GM12864 (cell line): ENCODE measurements at places on chromosomes 3 and 15.

GRCh38 chr3:183022936-183023516, 42.7 kb upstream of the DCUN1D1 start:
- DNase-seq, result no peak

DNA sequence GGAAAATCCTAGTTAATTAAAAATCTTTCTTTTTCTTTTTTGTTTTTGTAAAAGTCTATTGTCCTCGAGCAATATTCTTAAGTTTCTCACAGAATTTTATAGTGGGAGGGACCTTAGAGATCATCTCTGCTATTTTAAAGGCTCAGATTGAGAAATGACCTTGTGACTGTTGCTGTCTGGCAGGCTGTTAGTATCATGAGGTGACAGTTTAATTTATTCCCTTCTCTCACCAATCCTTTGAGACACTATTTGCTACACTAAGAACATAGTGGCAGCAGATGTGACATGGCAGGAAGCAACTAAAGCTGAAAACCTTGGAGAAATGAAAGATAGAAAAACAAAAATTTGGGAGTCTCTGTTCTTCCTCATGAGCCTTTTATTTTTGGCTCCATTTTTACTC, 24.9 kb downstream of the APPL1 start:
- no peak for DNase-seq

DNA sequence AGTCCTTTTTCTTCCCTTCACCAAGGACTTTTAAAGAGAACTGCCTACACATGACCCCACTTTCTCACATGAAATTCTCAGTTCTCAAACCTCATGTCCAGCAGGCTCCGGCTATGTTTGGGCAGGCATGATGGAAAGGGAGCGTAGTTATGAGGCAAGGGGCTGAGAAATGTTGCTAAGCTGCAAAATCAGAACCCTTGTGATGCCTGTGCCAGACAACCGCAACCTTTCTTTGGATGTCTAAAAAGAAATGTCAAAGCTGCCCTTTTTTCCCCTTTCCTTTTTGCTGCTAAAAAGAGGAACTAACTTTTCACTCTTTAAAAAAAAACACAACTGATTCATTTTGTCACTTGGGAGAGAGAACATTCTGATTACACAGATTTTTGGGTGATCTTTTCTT, 19.2 kb downstream of the GNB4 start:
- no peak for DNase-seq

DNA sequence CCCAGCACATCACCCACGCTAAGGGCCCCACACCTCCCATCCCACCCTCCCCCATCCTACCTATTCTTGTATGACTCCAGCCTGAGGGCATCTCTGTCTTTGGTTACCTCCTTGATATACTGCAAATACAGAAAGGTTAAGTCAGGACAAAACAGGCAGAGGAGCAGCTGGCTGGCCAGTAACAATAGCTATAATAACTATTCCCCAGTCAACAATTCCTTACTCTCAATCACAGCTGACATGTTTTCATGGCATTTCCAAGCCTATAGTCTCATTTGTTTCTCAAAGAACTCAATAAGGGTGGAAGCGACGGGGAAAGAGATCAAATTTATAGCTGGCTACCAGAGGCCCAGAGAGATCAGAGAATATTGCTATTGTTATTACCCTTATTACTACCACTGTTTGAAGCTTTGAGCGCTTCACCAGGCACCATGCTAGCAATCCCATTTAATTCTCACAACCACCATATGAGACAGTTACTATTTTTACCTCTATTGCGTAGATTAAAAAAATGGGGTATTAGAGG, 93.0 kb upstream of the C2CD4B start:
- DNase-seq, result no peak

DNA sequence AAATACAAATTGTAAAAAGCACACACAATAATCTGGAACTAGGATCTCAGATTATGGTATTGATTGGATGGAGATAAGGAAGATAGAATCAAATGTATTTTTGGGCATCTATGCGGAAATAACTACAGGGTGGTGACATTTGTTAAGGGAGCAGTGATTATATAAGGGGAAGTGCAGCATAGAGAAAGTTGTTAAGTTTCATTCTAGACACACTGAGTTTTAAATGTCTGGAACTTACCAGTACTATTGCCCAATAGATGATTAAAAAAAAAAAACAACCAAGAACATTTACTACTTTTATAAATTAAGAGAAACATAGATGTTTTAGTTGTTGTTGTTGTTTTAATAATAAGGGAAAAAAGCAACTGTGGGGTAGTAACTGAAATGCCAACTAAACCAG, 32.1 kb upstream of the C3orf38 start:
- DNase-seq, result no peak

DNA sequence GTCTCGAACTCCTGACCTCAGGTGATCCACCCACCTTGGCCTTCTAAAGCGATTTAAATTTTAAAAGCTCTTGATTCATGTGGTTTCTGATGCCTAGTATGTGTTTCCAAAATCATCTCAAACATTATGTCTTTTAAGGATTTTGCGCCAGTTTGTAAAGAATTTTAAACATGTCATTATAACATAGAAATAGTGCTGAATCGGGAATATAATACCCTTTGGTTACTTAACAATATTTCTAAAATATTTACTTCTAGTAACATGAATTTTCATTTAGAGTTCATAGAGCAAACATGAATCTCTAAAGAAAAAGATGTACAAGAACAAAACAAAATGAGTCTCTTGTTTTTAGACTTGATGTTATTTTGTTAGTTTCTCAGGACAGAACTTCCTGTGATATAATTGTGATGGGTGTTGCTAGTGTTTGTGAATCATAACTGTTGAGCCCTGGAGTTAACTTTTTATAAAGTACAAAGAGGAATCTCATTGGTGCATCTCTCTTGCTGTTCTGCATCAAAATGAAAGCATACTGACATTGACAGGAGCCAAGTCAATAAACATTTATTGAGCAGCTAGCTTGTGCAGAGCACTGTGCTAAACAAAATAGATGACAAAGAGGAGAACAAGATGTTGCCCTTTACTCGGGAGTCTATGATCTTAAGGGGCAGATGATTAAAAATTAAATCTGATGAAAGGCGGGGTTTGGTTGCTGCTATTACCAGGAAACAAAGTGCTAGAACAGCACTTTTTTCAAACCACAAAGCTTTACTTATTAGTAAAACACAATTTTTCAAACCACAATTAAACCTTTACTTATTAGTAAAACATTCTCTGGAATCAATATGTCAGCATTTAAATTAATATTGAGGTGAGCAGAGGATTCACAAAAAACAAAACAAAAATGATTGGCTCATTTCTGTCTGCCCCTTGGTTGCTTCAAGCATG, 73.4 kb downstream of the MME start:
- no peak for DNase-seq

GRCh38 chr15:98755138-98755537, 106.8 kb downstream of the IGF1R start:
- no peak for DNase-seq

DNA sequence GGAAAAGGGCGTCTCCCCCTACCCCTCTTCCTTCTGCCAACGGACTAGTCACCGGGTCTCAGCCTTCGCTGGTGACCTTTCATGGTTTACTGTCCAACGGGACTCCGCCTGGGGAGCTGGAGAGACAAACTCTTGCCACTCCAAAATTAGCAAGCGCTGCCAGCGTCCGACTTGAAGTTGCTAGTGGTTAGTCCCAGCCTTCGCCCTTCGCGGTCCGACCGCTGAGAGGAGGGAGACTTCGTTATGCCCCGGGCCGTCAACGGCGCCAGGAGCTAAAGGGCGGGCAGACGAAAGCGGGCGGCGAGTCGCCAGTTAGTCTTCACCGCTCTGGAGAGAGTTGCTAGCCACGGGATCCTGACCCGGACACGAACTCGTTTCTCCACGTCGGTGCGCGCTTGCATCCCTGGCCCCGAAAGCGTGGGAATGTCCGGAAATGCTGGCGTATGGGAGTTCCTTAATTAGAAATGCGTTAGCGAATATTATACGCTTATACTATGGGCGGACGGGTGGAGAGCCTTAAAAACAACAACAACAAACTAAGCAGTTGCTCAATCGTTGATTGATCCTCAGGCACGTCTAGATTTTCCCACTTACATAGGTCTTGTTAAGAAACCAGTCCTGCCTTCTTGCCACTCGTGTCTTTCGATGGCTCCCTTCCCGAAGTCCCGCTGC, 716 bp downstream of the SMC4 start:
- no peak for DNase-seq

DNA sequence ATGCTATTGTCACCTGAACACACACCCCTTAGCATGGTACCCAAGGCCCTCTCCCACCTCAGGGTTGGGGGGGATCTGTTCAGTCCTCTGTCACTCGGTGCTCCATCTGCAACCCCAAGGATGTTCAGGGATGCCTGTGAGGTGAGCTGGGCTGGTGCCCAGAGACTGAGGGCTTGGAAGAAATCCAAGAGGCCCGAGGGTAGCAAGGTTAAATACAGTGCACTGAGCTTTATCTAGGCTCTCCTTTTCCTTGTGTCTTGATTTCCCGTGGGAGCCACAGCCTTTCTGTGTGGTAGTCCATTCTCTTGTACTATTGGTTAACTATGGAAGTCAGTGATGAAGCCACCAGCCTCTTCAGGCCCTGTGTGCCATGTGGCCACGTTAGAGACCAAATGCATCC, 18.7 kb upstream of the WNT5A start:
- DNase-seq, result no peak

GRCh38 chr3:118468801-118469200, 565.8 kb downstream of the IGSF11 start:
- DNase-seq, result no peak

DNA sequence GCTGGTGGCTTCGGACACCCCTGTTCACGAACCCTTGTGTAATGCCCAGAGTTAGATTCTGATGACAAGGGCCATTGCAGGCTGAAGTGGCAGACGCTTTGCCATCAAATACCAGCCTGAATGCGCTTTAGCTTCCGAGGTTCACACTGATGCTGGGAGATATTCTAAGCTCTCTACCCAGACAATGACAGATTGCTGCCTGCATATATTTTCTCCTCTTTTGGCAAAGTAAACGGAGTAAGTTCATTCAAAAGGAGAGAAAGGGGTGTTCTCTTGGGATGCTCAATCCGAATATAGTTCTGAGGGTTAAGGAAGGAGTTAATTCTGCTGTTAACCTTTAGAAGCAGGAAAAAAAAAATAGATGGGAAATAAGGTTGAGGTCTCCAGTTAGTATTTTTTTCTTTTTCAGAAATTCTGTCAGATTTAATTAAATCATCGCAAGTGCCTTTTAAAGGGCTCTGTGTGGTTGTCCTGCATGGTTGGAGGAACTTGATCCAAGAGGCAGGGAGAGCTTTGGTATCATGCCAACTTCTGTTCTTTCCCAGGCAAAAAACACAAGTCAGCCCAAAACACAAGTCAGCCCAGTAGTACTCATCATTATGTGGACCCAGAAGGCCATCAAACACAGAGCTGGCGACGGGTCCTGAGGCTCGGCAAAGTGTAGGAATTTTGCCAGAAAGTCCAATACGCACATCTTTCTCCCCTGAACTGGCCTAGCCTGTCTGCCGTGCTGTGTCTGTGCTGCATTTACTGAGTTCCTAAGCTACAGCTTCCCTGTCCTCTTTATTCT, 70.9 kb upstream of the ST8SIA2 start:
- no peak for DNase-seq

- peak; percentile 7 for DNase-seq
These were observed 37.9 kb downstream of the UBR1 start for GRCh38 chr15:43067717-43068461.

GRCh38 chr3:22216601-22217000, 465.6 kb upstream of the ZNF385D start:
- no peak for DNase-seq

DNA sequence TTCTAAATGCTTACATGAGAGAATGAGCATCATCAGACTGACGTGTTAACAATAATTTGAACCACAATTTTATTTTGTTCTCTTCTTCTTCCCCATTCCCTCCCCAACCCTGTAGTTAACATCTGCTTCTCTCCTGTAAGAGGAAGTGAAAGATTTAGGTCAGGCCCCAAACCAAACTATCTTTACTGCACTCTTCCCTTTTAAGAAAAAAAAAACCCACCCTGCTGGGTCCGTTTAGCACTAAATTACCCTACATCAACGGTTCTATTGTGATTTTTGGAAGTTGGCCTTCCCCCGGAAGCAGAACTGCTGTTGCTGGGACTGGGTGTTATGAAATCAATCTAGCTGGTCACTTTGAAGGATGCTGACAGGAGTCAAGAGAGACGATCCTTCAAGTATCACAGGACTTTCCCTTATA, 49.4 kb downstream of the NFKBIZ start:
- peak; percentile 74 for DNase-seq

- DNase-seq, result no peak
These were observed 5.5 kb downstream of the CHAC1 start for GRCh38 chr15:40958723-40959122.

- DNase-seq, result no peak
These were observed 15.8 kb downstream of the ARIH2 start for GRCh38 chr3:48934333-48934991.

DNA sequence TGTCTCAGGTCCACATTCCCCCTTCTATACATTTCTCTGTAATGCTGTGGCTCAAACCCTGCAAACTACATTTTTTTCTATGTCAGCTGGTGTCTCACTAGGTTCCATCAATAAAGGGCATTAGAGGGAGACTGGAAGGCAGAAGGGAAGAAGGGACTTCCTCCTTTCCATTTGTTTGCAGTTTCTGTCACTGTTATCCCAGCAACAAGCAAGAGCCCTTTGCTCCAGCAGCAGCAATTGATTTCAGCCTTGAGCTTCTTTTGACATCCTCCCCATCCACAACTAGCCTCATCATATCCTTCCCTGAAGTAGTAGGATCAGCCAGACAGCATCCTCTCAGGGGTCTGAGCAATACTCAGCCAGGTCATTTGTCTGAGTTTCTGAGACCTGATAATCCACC, 5.3 kb upstream of the NCK1 start:
- DNase-seq, result no peak

- no peak for DNase-seq
These were observed 14.5 kb downstream of the ARHGEF26 start for GRCh38 chr3:154135511-154136173.

DNA sequence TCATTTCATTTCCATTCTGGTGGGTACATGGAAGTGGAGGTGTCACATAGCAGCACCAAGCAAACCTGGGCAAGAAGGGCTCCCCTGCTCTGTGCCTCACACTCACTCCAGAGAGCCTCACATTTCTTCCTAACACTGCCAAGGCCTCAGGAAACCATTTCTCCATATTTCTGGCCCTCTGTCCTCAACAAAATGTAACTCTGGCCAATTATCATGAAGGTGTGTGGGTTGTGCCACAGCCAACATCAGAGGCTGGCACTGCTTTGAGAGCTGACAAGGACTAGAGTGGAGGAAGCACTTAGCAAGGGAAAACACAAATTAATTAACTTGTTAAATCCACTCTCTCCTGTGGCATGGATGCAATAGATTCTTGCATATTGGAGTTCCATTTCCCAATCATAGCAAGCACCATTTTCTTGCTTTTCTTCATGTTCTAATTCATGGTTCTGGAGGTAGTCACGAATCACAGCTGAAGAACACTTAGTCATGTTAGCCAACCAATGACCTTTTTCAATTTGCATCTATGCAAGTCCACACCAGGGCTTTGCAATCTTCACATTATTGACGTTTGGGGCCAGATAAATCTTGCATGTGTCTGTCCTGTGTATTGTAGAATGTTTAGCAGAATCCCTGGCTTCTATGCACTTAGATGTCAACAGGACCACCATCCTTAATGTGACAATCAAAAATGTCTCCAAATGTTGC, 241.1 kb downstream of the PLCL2 start:
- DNase-seq, result no peak
